Activated CD4-positive, alpha-beta memory T cell treated with anti-CD3 and anti-CD28 coated beads for 36 hours (primary cell): ENCODE measurements at places on chromosomes 12 and 14. TPM values are rescaled to one million over a fixed set of nuclear protein-coding genes. Genes with fewer than 3 reads are reported as not detected.

DNA sequence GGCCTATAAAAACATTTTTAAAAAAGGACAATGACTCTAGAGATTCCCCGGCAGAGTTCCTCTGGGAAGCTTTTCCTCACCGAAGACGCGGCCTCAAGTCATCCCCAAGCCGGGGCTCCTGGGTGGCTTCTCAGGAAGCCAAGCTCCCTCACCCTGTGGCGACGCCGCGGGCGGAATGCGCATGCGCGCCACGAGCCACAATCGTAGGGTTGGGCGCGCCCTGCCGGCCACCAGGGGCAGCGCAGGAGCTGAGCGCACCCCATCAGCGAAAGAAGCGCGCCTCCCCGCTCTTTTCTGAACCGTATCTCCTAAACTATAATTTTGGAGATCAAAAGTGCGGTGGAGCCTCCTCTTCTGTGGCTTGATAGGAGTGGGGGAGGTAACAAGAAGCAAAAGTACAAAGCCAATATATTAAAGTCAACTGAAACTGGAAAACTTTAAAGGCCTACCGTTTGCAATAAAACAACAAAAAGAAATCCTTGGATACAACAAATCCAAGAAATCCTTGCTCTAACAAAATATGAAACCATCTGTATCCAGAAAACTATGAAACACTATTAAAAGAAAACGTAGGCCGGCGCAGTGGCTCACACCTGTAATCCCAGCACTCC, 17.4 kb upstream of the CHFR start:
- peak; percentile 93 for DNase-seq

DNA sequence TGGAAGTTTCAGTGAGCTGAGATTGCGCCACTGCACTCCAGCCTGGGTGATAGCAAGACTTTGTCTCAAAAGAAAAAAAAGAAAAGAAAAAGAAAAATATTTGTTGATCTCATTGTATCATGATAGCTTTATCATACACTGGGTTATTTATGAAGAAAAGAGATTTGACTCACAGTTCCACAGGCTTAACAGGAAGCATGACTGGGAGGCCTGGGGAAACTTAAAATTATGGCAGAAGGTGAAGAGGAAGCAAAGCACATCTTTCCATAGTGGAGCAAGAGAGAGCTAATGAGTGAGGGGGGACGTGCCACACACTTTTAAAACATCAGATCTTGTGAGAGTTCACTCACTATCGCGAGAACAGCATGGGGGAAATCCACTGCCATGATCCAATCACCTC, 72.7 kb upstream of the FUT8 start:
- DNase-seq = peak; percentile 14

A2ML1 gene
- not detected for total RNA-seq

GRCh38 chr12:56758728-56759262, 4.3 kb upstream of the HSD17B6 start:
- no peak for DNase-seq

DNA sequence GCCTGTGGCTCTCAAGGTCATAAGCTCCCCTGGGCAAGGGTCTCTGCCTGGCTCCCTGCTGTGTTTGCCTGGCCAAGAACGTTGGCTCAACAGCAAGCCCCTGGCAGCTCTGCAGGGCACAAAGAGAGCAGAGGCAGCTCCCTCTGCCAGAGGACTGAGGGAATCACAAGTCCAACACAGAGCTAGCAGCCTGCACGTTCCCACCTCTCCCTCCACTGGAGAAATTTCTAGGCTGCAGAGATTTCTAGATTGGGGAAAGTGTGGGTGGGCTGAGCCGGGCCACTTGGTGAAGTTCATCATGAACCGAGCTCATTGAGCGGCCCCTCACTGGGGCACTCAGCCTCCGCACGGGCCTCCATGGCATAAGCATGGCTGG, 19.8 kb downstream of the ZFYVE21 start:
- no peak for DNase-seq

NGB gene
- total RNA-seq = not detected

GRCh38 chr14:30988509-30988908, 36.9 kb upstream of the AP4S1 start:
- DNase-seq = no peak

ETNK1 gene
- 61.0 TPM for total RNA-seq

DNA sequence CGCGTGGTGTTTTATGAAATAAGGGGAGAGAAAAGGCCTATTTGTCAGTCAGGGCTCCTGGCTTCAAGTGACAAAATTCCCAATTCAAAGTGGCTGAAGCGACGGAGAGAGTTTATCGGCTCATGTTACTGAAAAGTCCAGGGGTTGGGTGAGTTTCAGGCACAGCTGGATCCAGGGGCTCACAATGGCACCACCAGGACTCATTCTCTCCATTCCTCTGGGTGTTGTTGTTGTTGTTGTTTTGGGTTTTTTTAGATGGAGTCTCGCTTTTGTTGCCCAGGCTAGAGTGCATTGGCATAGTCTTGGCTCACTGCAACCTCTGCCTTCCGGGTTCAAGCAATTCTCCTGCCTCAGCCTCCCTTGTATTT, 119.4 kb downstream of the SCARB1 start:
- no peak for DNase-seq

DNA sequence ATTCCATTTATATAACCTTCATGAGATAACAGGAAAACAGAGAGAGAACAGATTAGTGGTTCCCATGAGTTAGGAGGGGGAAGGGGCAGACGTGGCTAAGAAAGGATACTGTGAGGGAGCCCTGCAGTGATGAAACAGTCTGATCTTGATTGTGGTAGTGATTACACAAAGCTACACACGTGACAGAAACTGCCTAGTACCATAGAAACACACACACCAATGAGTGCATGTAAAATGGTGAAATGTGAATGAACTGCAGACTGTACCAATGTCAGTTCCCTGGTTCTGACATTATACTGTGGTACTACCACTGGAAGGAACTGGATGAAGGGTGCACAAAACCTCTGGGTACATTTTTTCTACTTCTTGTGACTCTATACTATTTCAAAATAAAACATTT, 36.9 kb downstream of the NRDE2 start:
- no peak for DNase-seq

ATP6V1D gene
- 31.7 TPM for total RNA-seq

DNA sequence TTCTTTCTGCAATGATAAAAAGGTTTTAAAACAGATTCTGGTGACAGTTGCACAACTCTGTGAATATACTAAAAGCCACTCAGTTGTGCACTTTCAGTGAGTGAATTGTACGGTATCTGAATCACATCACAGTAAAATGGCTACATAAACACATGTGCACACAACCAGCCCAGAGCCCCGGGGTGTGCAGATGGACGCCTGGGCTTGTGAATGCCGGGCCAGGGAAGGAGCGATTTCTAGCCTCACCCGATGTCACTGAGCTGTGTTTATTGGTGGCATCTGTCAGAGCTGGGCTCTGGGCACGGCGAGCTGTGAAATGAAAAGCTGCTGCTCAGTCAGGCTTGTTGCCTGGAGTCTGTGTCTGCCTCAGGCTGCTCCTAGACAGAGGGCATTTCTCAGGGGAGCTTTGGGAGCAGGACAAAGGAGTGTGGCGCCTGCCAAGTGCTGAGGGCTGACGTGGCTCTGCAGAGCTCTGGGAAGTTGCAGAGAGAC, 25.9 kb downstream of the RHOF start:
- no peak for DNase-seq

KRT72 gene
- total RNA-seq = not detected

DNA sequence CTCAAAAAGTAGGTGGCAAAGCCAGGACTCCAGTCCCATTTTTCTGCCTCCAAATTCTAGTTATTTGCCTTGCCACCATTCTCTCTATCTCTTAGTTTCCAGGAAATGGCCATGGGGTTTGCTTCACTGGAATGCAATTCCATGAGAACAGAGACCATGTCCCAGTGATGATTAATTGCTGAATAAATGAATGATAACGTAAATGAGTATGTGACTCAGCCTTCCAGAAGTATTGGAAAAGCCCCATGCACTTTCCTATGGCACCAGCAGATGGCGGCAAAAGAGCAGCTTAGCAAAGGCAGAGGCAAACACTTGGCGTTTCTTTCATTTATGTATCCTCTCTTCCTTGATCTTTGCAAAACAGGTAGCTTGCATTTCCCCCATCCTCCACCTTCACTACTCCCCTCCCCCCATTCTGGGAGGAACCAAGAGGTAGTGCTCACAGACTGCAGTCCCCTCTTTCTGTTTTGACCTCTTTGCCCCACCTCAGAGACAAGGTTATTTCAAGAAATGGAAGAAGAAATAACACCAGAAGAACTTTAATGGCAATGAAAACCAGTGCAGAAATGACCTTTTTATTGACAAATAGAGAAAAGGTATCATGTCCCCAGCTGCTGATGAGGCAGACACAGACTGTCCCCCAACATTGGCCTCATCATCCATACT, 21.3 kb downstream of the TBX3 start:
- peak; percentile 75 for DNase-seq

DYRK4 gene
- total RNA-seq = 26.7 TPM

DNA sequence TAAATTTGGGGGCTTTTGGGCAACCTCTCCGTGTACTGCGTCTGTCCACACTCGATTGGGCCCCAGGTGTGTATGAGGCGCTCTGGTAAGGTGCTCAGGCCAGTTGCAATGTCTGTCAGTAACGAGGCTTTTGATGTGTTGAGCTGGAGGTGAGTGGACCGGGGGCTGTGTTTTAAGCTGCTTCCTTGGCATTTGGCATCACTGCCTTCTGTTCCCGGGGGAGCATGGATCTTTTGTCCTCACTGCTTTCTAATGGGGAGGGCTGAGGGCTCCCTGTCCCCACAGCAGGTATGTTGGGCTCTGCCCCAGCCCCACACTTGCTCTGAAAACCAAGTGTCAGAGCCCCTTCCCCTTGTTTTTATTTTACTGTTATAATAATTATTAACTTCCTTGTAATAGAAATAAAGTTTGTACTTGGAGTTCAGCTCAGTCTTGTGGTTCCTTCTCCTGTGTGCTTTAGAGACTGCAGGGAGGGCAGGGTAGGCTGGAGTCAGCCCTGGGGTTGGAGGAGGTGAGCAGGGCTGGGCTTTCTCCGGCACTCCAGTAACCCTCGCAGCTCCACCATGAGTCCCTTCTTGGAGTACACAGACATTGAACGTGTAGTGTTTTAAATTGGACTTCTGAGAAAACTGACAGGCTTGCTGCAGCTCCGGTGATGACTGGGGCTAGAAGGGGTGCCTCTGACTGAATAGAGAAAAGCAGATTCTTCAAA, 28.0 kb downstream of the TRAFD1 start:
- DNase-seq = no peak

GRCh38 chr12:121455766-121456420, 56.0 kb downstream of the RNF34 start:
- no peak for DNase-seq

DNA sequence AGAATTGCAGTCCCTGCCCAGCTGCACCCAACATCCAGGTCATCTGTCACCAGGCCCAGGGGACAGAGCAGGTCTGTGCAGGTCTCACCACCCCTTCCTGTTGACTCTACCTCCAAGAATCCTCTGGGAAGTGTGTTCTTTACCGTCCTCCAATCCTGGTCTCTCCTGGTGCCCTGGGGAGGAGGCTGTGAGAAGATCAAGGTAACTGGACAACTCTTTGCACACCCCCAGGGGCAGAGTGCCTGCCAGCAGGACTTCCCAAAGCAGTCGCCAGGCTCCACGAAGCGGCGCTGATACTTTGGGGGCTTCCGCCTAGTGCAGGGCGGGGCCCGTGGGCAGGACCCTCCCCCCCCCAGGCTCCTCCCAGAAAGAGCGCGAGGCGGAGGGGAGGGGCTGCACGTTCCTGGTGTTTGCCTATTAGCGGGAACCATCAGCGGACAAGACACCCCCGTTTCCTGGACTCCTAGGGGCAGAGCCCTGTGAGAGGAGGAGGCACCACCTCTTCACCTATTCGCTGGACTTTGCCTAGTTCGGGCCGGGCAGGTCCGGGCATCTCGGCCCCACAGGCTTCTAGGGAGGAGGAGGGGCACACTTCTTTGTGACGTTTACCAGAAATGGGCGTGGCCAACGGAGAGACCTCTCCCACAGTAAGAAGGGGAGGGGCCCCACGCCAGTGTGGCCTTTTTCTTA, 918.0 kb downstream of the AACS start:
- no peak for DNase-seq

- DNase-seq = no peak
Measured at GRCh38 chr14:70097576-70098249, 91.0 kb downstream of the SLC8A3 start.

GRCh38 chr12:120413901-120414695, 23.8 kb upstream of the COX6A1 start:
- DNase-seq = no peak

- no peak for DNase-seq
Measured at GRCh38 chr12:43255522-43256111, 296.4 kb downstream of the ADAMTS20 start.

GRCh38 chr14:50037852-50038251, 78.5 kb downstream of the VCPKMT start:
- peak; percentile 40 for DNase-seq

DERA gene
- total RNA-seq = 29.0 TPM

PRPH gene
- not detected for total RNA-seq

GRCh38 chr12:119486599-119487154, 106.9 kb upstream of the TMEM233 start:
- no peak for DNase-seq

GRCh38 chr12:109529691-109530640, 43.3 kb downstream of the MMAB start:
- no peak for DNase-seq

DNA sequence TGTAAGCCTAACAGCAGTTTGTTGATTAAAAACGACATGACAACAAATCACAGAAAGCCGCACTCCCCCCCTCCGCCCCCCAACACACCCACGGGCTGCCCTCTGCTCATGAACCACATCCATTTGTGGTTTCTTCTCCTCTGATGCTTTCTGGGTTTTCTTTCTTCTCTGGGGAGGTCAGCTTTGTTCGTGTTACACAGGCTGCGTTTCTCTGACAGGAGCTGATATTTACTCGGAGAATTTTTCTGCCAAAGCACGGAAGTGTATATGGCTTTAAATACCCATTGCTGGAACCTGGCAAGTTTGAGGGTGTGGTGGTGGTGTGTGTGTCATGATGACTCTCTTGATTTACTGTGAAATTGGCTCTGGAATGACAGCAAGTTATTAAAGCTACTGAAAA, 883.7 kb upstream of the TMEM132C start:
- DNase-seq = no peak

TIMM9 gene
- total RNA-seq = 66.7 TPM

BAZ2A gene
- total RNA-seq = 90.7 TPM

- peak; percentile 86 for DNase-seq
Measured at GRCh38 chr12:6423267-6424007, 21.3 kb upstream of the CD27 start.

FIGNL2 gene
- total RNA-seq = 0.29 TPM

DNA sequence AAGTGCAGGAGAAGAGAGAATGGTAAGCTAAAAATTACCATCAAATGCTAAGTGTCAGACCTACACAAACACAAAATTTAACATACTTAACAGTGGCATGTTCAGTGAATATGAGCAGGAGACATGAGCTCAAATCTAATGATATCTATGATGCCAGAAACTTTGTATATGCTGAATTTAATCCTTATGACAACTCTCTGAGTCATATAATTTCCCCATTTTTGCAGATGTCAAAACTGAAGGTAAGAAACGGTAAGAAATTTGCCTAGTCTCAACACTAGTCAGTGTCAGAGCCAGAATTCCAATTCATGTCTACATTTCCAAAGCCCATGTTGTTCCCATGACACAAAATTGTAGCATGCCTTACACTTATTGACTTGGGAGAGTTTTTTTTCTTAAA, 375.8 kb downstream of the APAF1 start:
- no peak for DNase-seq

- DNase-seq = peak; percentile 68
Measured at GRCh38 chr12:120584343-120585149, 3.3 kb upstream of the POP5 start.

GRCh38 chr14:24251880-24252288, 9.5 kb upstream of the TINF2 start:
- DNase-seq = no peak

- no peak for DNase-seq
Measured at GRCh38 chr14:77088219-77088618, 9.8 kb upstream of the CIPC start.

KRT4 gene
- not detected for total RNA-seq

- DNase-seq = no peak
Measured at GRCh38 chr14:36928432-36928831, 244.0 kb downstream of the SLC25A21 start.
